ENCODE measurements at places on chromosomes 16 and 17. TPM values are rescaled to one million over a fixed set of nuclear protein-coding genes. Genes with fewer than 3 reads are reported as not detected.

GPR142 gene
- not detected for total RNA-seq

SCARF1 gene
- total RNA-seq = not detected

ABCC11 gene
- not detected for total RNA-seq

TLCD3B gene
- total RNA-seq = 0.04 TPM

TCAP gene
- total RNA-seq = not detected
